Astrocyte of the cerebellum (primary cell): ENCODE measurements at places on chromosomes 7 and 10.

DNA sequence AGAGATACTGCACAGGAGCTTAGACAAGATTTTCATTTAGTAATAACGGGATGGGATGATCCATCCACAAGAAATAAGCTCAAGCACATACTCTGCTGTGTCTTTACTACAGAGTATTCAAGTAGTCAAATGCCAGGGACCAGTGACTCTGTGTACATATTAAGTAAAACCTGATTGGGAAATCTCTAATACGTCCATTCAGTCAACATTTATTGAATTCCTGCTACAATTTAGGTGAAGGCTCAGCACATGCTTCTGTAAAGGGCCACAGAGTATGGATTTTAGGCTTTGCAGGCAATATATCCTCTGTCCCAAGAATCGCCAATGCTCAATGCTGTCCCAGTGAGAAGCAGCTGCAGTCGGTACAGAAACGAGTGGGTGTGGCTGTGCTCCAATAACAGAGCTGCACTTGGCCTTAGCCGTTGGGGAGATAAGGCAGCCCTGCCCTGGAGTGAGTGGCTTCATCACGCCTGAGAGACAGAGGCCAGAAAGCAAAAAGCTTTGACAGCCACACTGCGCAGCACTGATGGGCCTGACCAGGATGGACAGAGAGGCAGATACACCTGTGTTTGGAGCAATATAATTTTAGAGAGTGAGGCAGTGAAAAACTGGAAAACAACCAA lies 186.8 kb downstream of the PARD3 start:
- no peak for DNase-seq

DNA sequence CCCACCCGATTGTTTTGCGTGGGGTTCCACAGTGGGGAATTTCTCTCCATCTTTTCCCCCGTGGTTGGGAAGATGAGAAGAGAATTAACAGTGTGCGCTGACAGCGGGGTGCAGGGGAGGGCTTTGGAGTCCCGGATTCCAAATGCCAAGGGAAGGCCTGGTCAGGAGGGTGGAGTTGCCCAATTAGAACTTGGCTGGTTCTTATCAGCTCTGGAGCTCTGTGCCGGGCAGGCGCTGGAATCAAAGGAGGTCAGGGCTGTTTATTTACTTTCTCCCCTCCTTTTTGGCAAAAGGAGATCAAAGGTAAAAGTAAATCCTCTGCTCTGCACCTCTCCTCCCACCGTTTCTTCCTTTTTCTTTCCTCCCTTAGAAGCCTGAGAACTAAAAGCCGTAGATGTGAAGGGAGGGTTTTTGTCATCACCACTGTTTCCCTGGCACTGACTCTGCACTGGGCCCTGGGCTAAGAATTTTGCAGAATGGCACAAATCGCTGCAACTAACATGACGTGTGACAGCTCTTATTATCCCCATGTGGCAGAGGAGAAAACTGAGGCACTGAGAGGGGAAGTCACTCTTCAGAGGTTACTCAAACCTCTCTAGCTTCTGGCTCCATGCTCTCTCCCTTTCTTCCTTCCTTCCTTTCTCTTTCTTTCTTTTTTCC lies 95.2 kb upstream of the ZNF716 start:
- no peak for DNase-seq

- no peak for DNase-seq
These were observed 596.3 kb downstream of the PTPRN2 start for GRCh38 chr7:157991351-157991750.

DNA sequence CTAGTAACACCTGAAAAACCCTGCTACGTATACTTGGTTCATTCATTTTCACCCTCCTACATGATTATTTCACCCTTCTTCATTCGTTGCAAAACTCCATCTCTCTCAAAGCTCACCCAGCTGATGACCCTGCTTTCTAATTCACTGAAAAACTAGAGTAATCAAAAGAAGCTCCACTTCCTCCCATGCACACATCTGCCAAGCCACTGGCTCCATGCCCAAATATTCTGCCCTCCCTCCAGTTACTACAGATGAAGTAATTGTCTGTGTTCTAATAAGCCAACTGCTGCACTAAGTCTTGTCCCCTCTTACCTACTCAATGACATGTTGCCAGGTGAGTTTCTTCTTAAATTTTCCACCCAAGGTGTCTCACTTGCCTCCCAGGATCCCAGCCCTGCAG lies 96.9 kb upstream of the CCDC71L start:
- DNase-seq, result no peak

GRCh38 chr7:148916186-148916585 lies 32.1 kb upstream of the EZH2 start:
- DNase-seq, result peak; percentile 58

DNA sequence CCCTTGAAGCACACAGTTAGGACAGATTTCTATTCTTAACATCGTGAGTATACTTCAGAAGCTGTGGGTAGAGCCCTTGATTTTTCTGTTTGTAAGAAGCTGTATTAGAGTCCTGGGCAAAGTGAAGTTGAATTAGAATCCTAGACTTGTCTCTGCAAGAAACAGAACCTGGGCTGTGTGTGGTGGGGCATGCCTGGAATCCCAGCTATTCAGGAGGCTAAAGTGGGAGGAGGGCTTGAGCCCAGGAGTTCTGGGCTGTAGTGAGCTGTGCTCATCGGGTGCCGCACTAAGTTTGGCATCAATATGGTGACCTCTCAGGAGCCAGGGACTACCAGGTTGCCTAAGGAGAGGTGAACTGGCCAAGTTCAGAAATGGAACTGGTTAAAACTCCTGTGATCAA lies 183.4 kb downstream of the GNAI1 start:
- no peak for DNase-seq

GRCh38 chr10:122713091-122713885 lies 13.6 kb upstream of the C10orf120 start:
- DNase-seq, result no peak

DNA sequence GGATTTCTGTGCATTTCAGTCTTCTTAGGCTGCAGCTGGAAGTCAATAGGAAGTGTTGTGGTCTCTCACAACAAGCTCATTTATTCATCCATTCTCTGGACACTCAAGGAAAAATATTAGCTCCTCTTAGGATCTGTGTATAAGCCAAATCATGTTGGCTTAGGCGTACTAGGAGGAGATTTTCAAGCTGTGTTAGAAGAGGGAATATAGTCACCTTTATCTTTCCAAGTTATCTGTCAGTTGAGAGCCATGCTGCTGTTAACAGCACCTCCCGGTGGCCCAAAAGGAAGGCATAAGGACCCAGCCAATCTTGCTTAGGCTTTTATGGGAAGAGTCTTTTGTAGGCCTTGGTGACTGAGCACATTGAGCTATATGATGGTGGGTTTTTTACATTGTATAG lies 220.0 kb downstream of the LRMDA start:
- no peak for DNase-seq

DNA sequence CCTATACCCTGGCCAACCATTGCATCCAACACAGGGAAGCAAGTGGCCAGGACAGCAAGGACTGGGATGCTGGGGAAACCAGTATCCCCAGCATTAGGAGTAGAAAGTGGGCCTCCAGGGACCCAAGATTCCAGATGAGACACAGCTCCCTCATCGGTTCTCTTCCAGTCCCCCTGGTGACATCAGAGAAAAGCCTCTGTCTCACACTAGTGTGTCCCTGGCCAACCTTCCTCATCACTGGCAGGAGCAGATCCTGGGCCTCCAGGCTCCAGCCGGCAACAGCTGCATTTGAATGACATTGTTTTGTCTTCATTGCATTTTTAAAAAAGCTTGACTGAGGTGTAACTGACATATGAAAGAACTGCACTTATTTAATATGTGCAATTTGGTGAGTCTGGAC lies 177.3 kb upstream of the LYZL2 start:
- no peak for DNase-seq

DNA sequence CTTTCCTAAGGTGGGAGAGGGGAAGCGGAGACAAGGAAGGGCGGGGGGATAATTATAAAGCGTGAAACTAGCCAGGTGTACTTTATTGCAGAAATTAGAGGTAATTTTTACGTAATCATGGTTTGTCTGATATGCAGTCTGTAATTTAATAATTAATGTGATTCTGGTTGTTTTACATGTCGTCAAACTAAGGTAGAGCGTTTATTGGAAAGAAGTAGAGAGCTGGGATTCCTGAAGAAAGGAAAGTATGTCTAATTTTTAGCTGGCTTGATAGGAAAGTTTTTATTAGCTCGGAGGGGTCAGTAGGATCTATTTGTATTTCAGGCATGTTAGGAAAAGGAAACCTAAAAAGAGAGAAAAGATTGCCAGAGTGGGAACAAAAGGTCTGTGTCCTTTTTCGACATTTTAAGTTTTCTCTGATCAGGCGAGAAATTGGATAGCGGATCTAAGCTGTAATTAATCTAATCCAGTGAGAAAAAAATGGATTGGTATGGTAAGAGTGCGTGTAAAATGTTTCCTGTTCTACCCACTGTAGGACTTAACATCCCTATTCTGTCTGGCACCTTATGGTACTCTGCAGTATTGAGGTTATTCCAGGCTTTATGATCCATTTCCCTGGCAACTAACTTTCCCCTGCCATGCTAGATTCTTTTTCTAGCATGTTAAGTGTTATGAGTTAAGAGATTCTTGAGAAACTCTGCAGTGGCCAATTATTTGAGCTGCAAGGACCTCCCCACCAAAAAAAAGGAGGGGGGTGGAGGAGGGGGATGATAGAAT lies 1.4 kb downstream of the CELF2 start:
- DNase-seq, result no peak

DNA sequence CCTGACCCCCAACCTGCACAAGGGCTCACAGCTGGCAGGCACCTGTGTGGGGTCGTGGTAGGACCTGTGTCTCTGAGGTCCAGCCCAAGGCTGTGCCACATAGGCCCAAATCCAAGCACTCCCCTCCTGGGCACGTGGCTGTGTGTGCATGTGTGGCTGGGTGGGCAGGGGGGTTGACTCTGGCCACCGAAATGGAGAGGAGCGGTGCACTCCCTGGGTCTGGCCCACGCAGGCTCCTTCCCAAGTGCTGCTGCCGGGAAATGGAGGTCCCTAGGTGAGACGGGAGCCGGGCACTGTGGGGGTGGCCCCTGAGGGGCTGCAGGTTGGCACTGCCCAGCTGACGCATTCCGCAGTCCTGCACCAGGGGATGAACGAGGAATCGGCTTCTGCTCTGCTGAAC lies 528.1 kb downstream of the DNAJB6 start:
- no peak for DNase-seq

DNA sequence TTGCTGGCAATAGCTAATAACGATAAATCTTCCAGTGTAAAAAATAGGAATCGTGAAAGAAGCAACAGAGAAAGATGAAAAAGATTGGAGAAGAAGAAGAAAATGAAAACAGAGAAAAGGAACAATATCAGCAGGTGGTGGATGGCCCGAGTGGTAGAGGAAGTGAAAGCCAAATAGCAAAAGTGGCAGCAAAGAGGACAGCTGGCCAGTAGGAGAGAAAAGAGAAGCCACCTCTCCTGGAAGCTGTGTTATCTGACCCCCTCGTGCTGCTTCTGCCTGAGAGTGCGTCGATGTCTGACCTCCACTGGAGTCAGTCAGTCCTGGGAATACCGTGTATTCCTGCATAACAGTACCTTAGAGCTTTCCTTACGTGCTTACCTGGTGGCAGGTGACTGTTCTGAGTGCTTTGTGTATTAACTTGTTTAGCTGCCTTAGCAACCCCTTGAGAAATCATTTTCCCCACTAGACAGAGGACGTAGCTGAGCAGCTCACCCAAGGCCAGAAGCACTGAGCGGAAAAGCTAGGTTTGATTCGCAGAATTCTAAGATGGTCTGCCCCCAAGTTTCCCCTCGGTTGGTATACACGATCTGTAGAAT lies 88.3 kb downstream of the CHN2 start:
- DNase-seq, result no peak

DNA sequence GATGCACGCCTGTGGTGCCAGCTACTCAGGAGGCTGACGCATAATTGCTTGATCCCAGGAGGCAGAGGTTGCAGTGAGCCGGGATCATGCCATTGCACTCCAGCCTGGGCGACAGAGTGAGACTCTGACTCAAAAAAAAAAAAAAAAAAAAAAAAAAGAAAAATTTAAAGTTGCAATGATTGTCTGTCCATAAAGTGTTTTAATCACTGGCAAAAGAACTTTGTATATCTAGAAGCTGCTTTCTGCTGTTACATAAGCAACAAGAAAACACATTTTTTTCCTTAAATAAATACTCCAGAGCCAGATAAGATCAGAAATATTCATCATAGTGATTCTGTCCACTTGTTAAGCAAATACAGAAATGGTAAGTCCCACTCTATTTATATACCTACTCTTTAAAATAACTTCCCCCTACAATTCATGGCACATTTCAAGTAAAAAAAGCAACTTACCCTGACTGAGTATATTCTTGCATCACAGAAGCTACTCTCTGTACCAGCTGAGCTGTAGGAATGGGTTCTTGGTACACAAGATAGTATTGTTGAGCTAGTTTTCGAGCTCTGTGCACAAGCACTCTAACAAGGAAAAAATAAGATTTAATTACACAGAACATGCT lies 7.6 kb downstream of the PSMA2 start:
- no peak for DNase-seq

- no peak for DNase-seq
These were observed 8.4 kb upstream of the ZFAND2A start for GRCh38 chr7:1168422-1168821.

GRCh38 chr10:72068901-72069446 lies 19.4 kb downstream of the SPOCK2 start:
- DNase-seq, result no peak

DNA sequence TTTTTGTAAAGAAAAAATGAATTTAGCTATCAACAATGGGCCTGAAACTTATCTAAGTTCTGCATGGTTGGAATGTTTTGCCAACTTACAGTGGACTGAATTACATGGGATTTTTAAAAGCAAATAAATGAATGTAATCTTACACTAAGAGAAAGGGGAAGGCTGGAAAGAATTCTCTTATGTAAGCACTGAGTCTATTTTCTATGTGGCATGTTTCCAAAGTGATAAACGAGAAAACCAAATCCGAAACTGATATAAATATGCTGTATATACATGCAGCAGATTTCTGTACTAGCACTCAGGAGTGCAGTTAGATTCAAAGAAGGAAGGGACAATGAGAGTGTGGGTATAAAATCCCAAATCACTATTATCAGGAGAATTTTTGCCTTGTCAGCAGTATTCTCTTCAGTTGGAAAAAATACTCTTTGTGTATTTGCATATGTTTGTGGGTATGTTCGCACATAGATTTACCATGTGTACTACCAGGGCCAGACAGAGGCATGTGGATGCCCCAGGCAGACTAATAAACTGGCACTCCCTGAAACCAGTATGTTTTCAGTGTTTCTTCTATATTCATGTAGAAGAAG lies 334.3 kb upstream of the SEMA3D start:
- DNase-seq, result no peak

DNA sequence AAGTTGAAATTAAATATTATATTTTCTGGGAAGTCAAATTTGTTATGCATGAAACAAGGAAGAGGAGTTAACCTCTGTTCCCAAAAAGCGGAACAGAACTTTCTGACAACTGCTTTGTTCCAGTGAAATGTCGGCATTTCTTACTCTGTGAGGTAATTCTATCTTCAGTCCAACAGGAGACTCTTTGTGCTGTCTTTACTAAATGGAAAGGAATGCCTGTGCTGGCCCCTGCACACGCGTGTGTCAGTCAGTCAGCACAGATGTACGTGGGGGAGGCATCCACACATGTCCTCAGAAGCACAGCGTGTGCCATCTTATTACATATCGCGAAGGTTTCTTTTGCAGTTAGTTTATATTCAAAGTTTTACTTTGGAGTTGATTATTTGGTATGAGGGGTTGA lies 37.5 kb downstream of the NET1 start:
- no peak for DNase-seq
